ENCODE measurements at places on chromosomes 13 and 19.

DNA sequence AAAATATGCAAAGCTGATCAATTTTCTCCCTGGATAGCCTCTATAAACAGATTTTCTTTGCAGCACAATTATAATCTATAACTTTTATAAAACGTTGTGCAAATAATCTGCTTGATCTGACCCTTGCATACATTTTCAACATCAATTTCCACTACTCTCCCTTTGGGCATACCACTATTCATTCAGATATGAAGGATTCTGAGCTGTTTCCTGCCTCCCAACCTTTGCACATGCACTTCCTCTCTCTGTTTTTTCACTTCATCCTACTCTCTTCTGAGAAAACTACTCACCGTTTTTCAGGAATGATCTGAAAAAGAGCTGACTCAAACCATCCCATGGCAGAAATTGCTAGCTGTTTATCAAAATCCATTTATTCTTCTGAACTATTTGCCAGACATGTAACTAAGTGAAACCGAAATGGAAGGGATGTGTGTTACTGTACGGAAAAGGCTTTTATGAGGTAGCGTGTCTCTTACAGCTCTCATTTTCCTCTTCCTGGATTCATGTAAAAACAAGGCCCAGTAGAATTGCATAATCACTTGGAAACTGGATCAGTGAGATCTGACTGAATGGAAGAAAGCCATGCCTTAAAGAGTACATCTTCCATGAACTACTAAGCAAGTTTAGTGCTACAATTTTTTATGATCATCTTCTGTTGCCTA is 1447.3 kb upstream of the MIR17HG start:
- no peak for DNase-seq

- no peak for DNase-seq
These were observed 10.6 kb upstream of the MADCAM1 start for GRCh38 chr19:485583-486236.

DNA sequence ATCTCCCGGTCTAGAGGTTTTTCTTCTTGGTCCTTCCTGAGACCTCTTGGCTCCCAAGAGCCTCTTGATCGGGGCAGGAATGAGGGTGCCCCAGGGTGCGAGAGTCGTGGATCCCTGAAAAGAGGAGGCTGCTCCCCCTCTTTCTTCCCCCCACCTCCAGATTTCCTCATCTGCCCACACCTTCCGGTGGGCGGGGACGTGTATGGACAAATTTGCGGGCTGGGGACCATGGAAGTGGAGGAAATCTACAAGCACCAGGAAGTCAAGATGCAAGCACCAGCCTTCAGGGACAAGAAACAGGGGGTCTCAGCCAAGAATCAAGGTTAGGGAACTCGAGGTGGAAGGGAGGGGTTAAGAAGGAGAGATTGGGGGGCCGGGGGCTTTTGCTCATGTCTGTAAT is at the start of gene MCEMP1:
TSS of gene MCEMP1 (plus strand) at position 237 of the 400 bp plus-strand sequence. CDS start at position 268, 31 bp downstream.
- no peak for DNase-seq

DNA sequence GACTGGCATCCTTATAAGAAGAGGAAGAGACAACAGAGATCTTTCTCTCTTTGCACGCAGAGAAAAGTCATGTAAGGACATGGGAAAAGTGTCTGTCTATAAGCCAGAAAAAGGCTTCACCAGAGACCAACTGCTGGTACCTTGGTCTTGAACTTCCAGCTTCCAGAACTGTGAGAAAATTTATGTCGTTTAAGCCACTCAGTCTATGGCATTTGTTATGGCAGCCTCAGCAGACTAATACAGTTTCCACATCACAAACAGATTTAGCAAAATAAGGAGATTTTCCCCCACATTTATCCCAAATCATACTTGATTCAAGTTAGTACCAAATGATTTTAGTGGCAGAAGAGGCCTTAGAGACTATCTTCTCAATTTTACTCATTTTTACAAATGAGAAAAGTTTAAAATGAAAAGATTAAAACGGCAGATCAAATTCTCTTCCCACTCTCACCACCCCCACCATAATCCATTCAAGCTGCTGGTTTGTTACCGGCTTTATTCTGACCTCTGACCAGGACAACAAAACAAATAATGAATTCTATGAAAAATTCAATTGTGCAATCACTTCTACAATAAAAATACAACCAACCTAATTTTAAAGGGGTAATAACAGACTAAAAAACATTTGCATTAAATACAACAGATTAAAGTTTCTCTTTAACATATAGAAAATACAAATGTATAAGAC is 316.3 kb downstream of the TBC1D4 start:
- no peak for DNase-seq

DNA sequence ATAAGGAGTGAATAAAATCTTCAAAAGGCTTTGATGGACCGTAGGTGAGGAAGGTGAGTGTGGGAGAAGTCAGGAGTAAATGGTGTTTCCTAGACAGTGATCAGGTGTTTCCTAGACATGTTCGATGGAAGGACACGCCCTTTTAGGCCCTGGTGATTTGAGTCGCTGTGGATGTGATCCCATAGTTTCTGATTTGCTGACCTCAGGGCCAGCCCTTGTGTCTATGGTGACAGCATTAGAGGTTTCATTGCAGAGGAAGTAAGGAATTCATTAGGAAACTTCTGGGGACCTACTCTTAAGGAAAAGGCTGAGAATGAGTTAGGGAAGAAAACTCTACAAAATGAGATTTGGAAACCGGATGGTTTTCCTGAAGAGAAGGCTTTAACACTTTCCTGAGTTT is 31.5 kb upstream of the RNF113B start:
- no peak for DNase-seq

- no peak for DNase-seq
These were observed 167.2 kb downstream of the FGF14 start for GRCh38 chr13:102234618-102235017.

DNA sequence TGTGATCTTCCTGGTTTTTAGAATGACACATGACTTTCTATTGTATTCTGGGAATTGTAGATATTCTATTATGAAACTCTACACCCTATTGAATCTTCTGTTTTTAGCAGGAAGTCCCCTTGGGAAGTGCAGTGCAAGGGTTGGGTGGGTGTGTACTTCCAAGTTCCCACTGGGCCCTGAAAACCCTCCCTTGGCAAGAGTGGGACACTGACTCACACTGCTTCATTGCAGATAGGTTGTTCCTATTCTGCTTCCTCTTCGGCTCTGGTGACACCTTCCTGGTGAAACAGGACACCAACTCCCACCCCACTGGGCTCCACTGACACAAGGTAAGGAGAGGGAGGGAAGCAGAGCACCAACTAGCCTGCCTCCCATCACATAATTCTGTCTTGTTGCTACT is 121.8 kb downstream of the KCTD12 start:
- no peak for DNase-seq

GRCh38 chr13:71448080-71448630 is 418.8 kb downstream of the DACH1 start:
- no peak for DNase-seq

DNA sequence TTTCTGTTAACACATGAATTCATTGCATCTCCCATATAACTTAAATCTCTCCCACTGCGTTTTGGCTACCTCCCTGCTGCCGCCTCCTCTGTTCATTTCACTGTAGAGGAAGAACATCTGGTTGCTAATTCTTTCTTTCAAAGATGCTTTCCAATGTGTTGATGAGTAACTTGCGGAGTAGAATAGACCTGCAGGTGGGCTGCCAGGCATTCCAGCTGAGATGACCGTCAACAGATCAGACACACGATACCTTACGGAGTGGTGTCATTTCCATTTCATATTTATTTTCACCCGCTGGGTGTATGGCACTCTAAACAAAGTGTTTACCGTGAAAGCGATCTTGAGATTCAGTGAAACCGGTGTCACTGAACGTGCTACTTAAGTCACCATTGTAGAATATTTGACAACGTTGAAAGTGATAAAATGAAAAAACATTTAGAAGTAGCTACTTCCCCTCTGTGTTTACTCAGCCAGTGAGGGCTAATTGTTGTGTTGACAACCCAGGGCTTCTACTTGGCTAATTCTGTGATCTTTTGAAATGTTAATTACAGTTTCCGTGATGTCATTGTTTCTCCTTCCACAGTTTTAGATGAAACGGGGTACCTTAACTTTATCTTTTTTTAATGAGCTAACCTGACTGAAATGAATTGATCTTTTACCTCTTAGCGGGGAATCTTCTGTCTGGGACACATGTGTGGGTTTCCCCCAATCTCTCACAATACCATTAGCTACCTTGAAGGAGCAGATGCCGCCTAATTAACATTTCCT is 228.5 kb upstream of the ARGLU1 start:
- no peak for DNase-seq

DNA sequence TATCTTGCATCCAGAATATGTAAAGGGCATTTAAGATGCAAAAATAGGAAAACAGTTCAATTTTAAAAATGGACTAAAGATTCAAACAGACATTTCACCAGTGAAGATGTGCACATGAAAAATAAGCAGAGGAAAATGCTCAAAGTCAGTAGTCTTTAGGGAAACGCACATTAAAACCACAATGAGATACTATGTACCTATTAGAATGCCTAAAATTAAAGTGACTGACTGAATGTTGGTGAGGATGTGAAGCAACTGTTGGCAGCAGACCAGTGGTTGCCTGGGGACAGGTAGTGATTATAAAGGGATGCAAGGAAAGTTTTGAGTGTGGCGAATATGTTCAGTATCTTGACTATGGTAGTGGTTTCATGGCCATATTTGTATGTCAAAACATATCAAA is 75.2 kb downstream of the DGKH start:
- no peak for DNase-seq

DNA sequence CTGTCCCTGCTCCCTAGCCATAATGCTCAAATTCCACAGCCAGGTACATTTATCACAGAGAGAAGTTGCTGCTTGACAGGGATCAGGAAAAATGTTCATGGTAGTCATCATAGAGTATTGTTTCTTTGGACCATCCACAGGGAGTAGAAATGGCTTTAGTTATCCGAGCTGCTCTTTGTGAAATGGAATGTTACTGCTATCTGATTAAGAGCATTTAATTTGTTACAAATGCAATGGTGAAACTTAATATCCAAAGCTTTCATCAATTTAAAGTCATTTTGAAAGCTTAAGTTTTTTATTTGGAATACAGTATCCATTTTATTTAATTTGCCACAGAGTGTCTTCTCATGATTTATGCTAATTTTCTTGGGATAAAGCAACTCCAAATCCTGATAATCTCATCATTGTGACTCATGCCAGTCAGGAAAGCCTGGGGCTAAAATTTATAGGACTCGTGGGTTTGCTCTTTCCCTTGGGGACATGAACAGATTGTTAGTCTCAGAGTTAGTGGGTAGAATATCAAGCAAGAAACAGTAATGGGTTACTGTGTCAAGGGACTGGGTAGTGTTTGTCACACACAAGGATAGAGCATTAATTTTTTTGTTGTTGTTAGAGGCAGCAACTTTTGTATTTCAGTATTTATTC is 59.8 kb downstream of the SCEL start:
- no peak for DNase-seq

DNA sequence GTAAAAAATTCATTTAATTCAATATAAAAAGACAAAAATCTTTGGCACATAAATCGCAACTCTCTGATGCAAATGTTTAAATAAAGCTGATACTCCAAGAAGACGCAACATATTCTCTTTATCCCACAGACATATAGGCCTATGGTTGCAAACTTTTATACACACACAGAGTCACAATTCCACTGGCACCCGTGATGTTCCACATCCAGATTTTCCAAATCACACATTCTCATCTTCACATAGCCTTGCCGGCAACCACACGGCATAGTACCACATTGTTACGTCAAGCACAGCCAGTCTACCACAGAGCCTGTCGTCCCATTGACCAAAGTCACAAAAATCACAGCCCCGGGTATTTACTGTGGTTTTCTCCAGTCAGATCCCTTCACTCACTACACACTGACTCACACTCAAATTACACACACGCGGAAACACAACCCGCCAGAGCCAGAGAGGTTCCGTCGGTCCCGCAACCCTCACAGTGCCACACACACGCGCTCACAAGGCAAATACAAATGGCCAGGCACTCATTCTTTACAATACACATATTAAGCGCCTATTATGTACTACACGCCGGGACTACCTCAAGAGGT is 546 bp upstream of the ZNF546 start:
- DNase-seq, result no peak

GRCh38 chr19:17681505-17682125 is 6.5 kb downstream of the UNC13A start:
- DNase-seq, result no peak

- no peak for DNase-seq
These were observed 35.8 kb downstream of the RNF6 start for GRCh38 chr13:26186118-26186870.

- DNase-seq, result no peak
These were observed 38.7 kb upstream of the PCDH8 start for GRCh38 chr13:52887165-52887564.

DNA sequence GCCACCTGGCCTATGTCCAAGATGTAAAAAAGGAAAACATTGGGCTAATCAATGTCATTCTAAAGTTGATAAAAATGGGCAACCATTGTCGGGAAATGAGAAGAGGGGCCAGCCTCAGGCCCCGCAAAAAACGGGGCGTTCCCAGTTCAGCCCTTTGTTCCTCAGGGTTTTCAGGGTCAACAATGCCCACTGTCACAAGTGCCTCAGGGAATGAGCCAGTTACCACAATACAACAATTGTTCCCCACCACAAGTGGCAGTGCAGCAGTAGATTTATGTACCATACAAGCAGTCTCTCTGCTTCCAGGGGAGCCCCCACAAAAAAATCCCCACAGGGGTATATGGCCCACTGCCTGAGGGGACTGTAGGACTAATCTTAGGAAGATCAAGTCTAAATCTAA is 112.5 kb downstream of the ZNF486 start:
- no peak for DNase-seq

DNA sequence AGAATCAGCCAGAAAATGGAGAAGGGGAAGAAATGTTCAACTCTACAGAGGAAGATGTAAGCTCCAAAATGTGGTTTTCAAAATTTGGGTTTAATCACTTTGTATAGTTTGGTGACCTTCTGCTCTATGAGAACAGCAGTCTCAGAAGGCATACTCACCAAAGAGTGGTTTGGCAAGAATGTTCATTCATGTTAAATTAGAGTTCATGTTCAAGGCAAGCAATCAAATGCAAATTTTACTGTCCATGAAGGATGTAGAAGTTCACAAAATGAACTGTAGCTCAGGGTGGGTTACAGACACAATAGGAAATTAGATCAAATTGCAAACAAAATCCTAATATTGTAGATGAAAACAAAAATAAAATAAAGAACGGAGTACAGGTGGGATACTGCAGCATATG is 606.7 kb upstream of the PCDH20 start:
- DNase-seq, result no peak

- DNase-seq, result no peak
These were observed 15.2 kb downstream of the BCAT2 start for GRCh38 chr19:48795685-48796070.

- no peak for DNase-seq
These were observed 2.7 kb upstream of the ZBTB7A start for GRCh38 chr19:4069331-4069959.

DNA sequence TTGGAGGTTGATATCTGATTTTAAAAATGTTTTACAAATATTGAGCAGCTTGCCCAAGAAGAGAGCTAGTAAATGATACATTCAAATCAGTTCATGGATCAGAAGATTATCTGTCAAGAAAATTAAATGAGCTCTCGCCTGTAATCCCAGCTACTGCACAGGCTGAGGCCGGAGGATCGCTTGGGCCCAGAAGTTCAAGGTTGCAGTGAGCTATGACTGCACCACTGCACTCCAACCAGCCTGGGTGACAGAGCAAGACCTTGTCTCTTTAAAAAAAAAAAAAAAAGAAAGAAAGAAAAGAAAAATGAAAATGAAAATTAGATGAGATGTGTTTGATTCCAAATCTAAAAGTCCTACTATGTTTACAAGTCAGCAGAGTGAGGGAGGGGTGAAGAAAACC is 2.4 kb downstream of the SPART start:
- no peak for DNase-seq

GRCh38 chr13:93672996-93673395 is 446.4 kb downstream of the GPC6 start:
- DNase-seq, result no peak
